ENCODE measurements at places on chromosomes 1 and 21.

- DNase-seq = no peak
Measured at GRCh38 chr1:164559342-164560051, 513 bp downstream of the PBX1 start.

DNA sequence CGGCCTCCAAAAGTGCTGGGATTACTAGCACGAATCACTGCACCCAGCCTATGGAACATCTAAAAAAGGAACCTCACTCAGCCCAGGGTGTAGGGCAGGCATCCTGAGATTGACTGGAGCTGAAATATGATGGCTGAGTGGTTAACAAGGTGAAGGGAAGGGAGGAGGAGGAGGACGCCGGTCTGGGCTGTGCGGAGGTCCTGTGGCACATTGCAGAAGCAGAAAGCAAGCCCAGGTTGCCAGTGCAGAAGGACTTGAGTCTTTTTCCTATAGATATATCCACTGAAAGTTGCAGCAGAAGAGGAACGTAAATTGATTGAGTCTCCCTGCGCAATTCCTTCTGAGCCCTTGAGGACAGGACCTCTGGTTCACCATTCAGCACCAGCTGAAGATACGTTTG lies 1.5 kb upstream of the KIF17 start:
- no peak for DNase-seq

GRCh38 chr21:45894450-45894825 lies 87.1 kb upstream of the COL6A1 start:
- no peak for DNase-seq

- DNase-seq = no peak
Measured at GRCh38 chr1:188778578-188778977, 1699.1 kb downstream of the BRINP3 start.

DNA sequence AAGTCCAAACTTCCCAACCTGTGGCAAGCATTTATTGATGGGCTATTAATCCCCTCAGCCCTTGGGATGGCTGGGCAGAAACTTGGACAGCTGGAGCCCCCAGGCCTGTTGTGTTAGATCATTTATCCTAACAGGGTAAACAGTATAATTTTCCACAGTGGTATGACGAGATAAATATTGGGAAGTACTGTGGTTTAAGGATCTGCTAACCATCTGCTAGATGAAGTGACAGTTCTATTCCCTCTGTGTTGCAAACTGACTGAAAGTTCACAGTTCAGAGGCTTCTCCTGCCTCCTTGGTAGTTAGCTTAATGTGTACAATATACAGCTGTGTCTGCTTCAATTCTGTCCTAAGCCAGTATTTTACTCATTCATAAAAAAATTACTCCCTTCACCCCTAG lies 127.5 kb upstream of the CHODL start:
- no peak for DNase-seq

DNA sequence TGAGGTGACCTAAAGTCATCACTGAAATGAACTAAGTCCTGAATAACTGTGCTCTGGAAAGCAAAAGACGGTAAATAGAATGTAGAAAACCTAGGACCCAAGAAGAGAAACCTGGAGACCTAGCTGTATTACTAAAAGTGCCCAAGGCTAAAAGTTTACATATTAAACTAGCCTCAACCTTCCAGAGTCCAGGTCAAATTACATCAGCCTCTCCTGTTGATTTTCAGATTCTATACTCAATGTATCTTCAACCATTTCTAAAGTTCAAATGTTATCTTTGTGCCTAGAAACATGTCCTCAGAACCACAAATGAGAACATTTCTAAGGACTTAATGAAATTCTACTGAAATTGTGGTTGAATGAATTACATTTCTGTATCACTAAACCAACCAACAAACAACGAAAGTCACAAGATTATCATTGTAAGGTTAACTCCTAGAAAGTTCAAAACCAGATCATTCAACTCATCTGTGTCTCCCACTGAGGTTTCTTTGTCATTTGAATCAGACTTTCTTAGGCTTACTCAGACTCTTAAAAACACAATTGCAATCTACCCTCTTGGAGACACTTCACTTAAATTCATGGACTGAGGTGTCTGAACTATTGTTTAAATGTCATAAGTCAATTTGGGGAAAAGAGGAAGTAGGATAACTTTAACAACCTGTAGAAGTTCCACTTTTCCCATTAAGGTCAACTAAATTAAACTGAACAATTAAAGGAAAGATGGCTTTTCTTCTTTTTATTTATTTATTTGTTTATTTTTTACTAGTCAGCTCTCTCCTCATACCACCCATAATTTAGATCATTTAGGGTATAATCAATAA lies 207.7 kb downstream of the BARHL2 start:
- no peak for DNase-seq

- no peak for DNase-seq
Measured at GRCh38 chr1:34982820-34983376, 2.2 kb downstream of the TMEM35B start.

GRCh38 chr1:167643441-167643840 lies 13.4 kb downstream of the RCSD1 start:
- no peak for DNase-seq

- DNase-seq = no peak
Measured at GRCh38 chr1:196654271-196654670, 2.4 kb downstream of the CFH start.

DNA sequence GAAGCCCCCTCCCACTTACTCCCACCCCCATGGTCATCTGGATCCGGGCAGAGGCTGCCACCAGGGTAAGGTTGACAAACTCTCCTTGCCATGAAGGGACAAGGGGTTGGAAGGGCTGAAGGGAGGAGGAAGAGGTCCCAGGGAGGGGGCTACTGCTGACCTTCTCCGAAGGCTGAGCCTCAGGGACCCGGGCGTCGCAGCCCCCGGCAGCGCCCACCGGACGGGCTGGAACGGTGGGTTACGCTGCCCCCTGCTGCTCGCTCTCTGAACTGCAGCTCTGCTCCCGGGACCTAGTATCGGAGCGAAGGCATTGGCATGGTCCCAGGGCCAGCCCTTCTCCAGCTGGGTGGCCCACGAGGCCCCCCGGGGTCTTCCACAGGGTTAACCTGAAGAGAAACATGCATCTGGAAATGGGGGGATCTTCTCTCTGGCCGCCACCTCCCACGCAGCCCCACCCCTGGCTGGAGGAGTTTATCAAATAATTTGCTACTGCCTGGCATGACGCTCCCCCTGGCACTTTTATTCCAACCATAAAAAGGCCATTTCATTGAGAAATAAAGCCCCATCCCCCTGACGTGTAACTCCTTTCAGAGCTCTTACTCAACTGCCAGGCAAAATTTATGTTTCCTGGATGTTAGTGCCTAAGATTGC lies 70.4 kb upstream of the TARDBP start:
- no peak for DNase-seq

DNA sequence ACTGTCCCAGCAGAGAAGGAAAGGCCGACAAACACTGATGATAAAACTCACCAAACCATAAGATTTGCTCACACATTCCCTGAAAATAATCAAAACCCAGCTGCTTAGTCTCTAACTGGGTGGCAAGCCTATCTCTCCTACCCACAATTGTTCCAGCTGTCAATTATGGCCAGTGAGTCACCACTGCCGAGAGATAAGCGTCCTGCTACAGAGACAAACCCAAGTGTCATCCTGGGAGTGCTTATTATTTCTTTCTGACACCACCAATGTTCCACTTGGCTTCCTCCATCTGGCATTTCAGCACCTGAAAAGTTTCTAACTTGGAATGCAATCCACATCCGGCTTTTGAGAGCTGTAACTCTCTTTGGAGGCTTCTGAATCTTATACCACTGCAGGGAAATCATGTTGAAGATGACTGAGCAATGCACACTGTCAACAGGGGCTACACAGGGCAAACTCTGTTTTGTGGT lies 51.5 kb upstream of the VAV3 start:
- DNase-seq = no peak
